AG09309 (cell line): ENCODE measurements at places on chromosomes 13 and 19.

GRCh38 chr13:39200249-39200910 lies 162.1 kb downstream of the NHLRC3 start:
- no peak for DNase-seq

- no peak for DNase-seq
Observed at GRCh38 chr19:45087531-45087930, 5.4 kb upstream of the PPP1R37 start.

DNA sequence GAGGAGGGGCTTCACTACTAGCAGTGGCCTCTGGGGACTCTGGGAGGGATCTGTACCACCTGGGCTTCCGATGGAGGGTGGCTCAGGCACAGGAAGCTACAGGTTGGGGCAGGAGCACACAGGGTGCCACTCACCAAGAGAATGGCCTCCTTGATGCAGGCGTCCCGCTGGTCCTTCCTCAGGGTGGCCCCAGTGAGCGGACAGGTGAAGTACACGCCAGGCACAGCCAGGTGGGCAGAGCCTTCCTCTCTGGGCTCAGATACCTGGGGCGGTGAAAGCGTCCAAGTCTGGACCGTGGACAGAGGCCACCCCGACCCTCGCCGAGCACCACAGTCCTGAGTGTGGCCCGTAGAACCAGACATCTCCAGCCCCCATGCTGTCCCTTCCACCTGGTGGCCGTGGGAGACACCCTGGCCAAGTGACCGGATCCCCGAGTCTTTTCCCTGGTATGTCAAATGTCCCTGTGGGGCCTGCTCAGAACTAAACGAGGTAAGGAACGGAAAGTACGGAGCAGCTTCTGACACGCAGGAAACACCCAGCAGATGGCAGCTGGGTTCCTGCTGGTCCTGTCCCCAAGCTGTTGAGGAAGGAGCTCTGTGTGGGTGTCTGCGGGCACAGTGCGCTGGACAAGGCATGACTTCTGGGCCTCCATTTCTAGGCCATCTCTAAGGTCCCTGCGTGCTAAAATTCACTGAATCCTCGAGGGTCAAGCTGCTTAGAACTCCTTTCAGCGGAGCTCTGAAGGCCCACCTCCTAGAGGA lies 5.2 kb downstream of the UBXN6 start:
- no peak for DNase-seq

DNA sequence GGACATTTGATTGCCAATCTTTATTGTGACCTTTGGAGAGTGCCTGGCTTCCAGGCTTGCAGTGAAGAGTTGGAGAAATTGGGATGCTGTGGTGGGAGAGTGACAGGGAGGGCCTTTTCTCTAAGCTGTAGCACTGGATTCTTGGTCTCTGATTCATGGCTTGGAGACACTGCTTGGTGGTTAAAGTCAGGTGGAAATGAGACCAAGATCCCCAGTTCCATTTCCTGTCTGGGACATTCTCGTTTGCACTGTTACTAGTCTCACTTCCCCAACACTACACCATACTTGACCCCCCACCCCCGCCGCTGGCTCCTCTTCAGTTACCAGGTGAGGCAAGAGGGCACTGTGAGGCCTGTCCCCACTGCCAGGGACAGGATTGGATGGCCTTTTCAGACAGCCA lies 2.9 kb downstream of the SUPT5H start:
- DNase-seq = no peak

DNA sequence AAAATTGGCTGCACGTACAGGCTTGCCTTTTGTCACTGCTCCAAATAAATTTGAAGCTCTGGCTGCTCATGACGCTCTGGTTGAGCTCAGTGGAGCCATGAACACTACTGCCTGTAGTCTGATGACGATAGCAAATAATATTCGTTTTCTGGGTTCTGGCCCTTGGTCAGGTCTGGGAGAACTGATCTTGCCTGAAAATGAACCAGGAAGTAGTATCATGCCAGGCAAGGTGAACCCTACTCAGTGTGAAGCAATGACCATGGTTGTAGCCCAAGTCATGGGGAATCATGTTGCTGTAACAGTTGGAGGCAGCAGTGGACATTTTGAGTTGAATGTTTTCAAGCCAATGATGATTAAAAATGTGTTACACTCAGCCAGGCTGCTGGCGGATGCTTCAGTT lies 16.1 kb upstream of the AKAP11 start:
- no peak for DNase-seq

DNA sequence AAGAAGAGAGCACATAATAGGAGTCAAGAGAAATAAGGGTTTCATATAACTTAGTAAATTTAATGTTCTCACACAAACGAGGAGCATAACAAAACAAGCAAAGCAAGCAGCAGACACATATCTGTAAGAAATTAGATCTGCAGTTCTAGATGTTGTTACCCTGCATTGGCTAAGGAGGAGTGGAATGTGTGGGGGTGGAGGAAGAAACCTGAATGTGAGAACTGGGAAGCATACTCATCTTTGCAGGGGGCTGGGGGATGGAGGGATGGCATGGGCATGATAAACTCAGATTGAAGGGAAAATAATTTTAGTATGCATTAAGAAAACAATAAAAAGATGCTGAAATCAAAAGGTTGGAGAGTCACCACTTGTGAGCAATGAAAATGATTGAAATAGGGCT lies 255.0 kb downstream of the LIG4 start:
- no peak for DNase-seq

DNA sequence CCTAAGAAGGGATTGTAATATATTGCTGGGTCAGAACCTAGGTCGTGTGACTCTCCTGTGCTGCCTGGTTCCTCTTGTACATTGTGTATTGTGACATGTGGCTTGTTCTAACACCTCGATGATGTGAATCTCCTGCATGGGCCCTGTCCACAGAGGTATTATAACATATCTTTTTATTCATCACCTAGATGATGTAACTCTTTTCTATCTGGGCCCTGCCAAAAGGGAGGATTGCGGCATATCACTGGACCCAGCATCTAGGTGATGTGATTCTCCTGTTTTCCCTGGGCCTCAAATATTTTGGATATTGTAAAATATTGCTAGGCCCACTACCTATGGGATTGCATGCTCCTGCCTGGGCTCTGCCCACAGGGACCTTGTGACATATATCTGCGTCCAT lies 33.4 kb upstream of the ZNF254 start:
- DNase-seq = no peak

GRCh38 chr19:49417088-49417487 lies 6.2 kb downstream of the PTH2 start:
- DNase-seq = no peak

GRCh38 chr13:80168089-80168850 lies 172.7 kb downstream of the SPRY2 start:
- peak; percentile 13 for DNase-seq

- DNase-seq = no peak
Observed at GRCh38 chr13:50094615-50095293, 79.5 kb downstream of the KCNRG start.

DNA sequence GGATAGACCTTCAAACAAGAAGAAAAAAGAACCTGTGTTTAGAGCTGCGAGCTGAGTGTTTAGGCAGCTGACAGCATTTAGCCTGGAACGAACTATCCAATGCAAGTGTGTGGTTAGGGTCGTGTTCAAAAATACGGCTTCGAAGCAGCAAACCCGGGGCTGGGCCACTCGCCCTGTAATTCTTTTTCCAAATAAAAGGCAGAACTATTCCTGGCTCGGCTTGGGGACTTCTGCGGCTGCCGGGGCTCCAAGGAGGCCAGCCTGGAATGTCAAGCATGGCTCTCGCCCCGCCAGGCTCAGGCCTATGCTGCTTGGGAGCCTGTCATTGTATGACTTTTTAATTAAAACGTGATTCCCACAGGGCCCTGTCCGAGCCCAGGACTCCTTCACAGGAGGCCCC lies 51.7 kb upstream of the KLF2 start:
- no peak for DNase-seq

- DNase-seq = no peak
Observed at GRCh38 chr13:62933809-62934208, 1518.2 kb upstream of the PCDH20 start.

DNA sequence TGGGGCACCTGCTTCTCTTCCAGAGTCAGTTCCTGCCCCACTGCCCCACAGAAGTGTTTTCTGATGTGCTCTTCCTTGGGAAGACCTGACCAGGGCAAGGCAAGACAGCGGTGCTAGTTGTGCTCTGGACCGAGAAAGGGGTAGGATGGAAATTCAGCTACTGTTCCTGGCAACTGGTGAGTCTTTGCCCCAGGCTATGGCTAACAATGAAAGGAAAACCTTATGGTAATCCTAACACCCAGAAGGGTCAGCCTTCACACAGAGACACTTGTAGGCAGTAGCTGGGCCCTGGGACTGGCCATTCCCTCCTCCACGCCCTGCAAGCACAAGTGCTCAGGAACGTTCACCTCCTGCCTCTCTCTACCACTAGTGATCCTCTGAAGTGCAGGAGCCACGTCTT lies 9.6 kb upstream of the CYSLTR2 start:
- no peak for DNase-seq
